ENCODE measurements at places on chromosomes 4 and X. TPM values are rescaled to one million over a fixed set of nuclear protein-coding genes. Genes with fewer than 3 reads are reported as not detected.

GRCh38 chr4:82201303-82201702, 172.5 kb downstream of the HNRNPD start:
- H3K36me3 ChIP-seq: no peaks in the 10 kb centered on the region
- no peak overlapping the region for H3K27ac ChIP-seq
- H3K4me1 ChIP-seq: no peaks in the 10 kb centered on the region
- no peak overlapping the region for H3K4me3 ChIP-seq
- DNase-seq: no peak
- H3K27me3 ChIP-seq: no peaks in the 10 kb centered on the region

The MAGED4B gene
- total RNA-seq: not detected

DNA sequence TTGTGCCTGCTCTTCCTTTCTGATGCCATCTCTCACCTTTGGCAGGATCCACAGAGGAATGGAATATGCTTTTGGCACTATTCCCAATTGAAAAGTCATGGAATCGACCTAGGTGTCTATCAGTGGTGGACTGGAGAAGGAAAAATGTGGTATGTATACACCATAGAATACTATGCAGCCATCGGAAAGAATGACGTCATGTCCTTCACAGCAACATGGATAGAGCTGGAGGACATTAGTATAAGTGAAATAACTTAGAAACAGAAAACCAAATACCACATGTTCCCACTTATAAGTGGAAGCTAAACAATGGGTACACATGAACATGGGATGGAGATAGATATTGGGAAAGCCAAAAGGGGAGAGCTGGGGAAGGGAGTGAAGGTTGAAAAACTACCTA, 58.3 kb upstream of the SMIM31 start:
- H3K4me3 ChIP-seq: no peak overlapping the region
- no peak for DNase-seq
- H3K27me3 ChIP-seq: no peaks in the 10 kb centered on the region
- no peaks in the 10 kb centered on the region for H3K4me1 ChIP-seq
- H3K36me3 ChIP-seq: no peaks in the 10 kb centered on the region
- H3K27ac ChIP-seq: no peak overlapping the region

The GPR119 gene
- not detected for total RNA-seq

The IL15 gene
- 8.1 TPM for total RNA-seq
